HT1080 (cell line): ENCODE measurements at places on chromosomes 11 and 22. TPM values are rescaled to one million over a fixed set of nuclear protein-coding genes. Genes with fewer than 3 reads are reported as not detected.

Gene ANO3
- not detected in 2 replicates for total RNA-seq

DNA sequence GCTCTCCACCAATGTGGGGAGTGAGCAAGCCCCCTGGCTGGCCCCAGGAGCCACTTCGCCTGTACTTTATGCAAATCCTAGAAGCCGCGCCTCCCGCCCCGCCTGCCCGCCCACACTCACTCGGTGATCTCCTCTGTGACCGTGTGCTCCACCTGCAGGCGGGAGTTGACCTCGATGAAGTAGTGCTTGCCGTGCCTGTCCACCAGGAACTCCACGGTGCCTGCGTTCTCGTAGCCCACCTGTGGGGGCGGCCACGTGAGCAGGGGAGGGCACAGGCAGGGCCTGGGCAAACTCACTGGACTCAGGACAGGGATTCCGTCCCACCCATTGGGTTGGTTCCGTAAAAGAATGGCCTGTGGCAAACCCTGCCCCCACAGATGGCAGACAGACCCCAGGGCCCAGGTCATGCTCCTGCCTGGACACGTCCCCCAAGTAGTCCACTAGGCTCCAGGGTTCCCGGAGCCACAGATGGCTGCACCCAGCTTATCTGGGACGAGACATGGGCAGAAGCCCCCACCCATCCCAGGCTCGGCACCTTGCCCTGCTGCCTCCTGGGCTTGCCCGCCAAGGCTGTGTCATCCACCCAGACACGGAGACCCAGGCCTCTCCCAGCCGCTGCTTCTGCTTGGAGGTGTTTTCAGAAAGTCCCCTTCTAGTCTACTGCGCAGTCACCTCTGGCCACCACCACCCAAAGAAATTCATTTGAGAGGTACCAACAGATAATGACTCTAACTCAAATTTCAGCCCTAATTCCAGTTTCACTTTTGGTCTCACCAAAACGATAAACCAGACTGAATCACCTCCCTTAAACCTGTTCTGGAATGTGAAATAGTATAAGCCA is 12.1 kb downstream of the LRFN4 start:
- no peak for DNase-seq

DNA sequence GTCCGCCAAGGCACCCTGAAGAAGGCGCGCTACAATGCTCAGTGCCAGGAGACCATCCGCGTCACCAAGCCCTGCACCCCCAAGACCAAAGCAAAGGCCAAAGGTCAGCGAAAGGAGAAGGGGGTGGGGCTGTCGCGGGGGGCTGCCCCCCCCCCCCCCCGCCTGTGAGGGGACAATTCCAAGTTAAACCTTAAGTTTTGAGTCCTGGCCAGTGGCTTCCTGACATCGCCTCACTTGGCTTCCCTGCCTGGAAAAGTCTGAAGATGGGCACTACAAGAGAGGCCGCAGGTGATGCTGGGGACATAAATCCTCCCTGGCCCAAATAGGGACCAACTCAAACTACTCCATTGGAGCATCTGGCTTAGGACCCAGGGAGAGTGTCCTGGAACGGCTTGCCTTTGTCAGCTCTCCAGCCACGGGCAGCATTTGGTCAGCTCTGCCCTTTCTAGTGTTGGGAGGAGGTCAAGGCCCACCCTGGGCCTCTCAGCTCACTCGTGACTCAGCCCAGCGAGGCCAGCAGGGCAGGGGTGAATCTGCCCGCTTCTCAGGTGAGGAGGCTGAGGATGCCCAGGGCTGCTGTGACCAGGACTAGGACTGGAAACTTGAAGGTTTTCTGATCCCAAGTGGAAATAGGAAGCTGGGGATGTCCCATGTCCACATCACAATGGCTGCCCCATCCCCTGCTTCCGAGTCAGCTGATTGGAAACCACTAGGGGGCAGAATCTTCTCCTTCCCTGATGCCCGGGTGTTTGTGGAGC is 1.4 kb downstream of the MDK start:
- peak; percentile 34 for DNase-seq

GRCh38 chr11:92979176-92979575 is 9.7 kb downstream of the MTNR1B start:
- DNase-seq, result peak; percentile 97
